ENCODE measurements at places on chromosomes 1 and 21.

GRCh38 chr1:247452447-247453039, 5.4 kb downstream of the OR2B11 start:
- no peak for DNase-seq

- no peak for DNase-seq
These were observed 8.2 kb downstream of the PTPRC start for GRCh38 chr1:198647055-198647454.

DNA sequence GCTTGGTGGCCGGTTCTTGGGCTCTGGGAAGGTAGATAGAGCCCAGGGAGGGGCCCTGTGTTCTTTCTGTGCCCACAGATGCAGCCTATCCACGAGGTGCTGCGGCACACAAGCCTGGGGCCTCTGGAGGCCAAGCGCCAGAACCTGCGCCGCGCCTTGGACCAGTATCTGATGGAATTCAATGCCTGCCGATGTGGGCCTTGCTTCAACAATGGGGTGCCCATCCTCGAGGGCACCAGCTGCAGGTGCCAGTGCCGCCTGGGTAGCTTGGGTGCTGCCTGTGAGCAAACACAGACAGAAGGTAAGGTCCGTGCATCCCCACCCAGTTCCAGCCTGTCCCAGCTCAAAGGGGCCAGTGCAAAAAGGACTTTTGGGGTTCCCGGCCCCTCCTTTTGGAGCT, 53.5 kb downstream of the C8B start:
- DNase-seq = no peak

GRCh38 chr1:235865565-235866204, 1.0 kb downstream of the LYST start:
- no peak for DNase-seq
